IMR-90 (cell line): ENCODE measurements at places on chromosomes 2 and 18. TPM values are rescaled to one million over a fixed set of nuclear protein-coding genes. Genes with fewer than 3 reads are reported as not detected.

Gene ACMSD
- total RNA-seq = not detected in 2 replicates

GRCh38 chr2:16656784-16657391 lies 8.7 kb downstream of the CYRIA start:
- DNase-seq = no peak

DNA sequence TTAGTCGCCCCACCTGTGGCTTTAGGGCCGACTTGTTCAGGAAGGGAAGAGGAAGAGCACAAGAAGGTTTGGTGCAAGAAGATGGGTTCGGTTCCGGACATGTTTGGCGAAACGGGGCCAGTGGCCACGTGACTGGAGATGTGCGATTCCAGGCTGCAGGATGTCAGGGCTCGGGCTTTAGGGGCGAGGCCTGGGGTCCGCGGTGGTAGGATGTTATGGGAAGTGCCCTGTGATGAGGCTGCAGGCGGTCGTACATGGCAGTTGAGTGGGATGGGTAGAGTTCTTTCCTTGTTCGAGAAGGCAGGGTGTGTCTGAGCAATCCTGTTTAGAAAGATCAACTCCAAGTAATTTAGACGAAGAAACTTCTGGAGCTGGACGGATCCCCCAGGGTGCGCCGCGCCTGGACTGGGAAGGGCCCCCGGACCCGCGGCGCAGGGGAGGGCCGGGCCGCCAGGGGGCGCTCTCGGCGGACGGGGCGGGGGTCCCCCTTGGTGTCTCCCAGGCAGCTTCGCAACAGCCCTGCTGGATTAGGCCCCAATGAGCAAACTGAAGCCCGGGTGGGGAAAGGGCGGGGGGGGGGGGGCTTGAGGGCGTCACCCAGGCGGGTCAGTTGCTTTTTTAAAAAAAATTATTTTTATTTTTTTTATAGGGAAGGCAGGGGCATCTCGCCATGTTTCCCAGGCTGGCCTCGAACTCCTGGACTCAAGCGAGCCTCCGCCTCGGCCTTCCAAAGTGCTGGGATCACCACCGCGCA lies 17.2 kb upstream of the SDC1 start:
- no peak for DNase-seq

DNA sequence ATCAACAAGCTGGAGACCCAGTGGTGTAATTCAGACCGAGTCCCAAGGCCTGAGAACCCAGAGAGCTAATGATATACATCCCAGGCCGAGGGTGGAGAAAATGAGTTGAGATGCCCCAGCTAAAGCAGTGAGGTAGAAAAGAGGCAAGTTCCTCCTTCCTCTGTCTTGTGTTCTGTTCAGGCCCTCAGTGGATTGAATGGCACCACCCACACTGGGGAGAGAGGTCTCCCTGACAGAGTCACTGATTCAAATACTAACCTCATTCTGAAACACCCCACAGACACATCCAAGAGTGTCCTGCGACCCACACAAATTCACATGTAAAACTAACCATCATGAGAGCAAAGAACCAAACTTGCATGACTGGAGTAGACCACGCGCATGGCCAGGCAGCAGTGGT lies 215.3 kb downstream of the ANAPC1 start:
- DNase-seq = no peak
